ENCODE measurements at places on chromosomes 2 and 18.

DNA sequence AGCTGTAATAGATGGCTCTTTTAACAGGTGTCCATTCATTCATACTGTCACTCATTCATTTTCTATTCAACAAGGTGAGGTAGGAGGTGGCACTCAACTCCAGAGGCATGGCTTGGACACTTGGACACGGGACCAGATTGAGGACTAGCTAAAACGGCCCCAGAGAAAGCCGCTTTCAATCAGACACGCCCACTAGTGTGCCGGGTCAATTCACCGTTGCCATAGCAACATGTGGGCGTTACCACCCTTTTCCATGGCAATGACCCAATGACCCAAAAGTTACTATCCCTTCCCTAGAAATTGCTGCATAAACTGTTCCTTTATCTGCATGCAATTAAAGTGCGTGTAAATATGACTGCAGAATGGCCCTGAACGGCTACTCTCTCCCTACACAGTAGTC is 49.2 kb upstream of the LGALSL start:
- DNase-seq, result no peak

- peak; percentile 84 for DNase-seq
These were observed 15.6 kb upstream of the RIOK3 start for GRCh38 chr18:23437357-23438045.

DNA sequence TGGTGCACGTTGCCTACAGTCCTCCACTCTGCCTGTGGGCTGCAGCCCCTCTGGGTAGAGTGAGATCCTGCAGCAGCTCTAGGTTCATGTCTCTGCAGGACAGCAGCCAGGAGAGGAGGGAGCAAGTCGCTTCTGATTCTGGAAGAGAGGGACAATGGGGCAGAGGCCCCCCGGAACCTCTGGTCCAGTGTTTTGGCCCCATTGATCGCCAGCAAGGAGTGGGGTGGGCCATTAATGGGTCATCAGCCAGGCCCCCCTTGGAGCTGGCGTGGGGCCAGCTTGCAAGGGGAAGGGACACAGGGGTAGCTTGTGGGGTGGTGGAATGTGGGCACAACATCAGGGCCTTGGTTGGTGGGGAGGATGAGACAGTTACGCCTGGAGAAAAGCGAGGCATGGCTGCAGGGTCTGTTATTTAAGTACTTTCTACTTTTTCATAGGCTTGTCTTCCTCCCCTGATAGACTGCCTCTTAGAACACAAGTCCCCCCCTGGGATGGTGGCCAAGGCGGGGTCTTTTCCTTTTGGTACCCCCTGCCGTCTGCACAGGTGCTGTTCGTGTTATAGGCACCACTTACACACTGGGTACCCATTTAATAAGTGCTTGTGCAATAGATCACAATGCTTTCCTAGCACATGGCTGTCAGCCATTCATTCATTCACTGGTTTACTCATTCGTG is 44.6 kb downstream of the INHBB start:
- DNase-seq, result no peak

DNA sequence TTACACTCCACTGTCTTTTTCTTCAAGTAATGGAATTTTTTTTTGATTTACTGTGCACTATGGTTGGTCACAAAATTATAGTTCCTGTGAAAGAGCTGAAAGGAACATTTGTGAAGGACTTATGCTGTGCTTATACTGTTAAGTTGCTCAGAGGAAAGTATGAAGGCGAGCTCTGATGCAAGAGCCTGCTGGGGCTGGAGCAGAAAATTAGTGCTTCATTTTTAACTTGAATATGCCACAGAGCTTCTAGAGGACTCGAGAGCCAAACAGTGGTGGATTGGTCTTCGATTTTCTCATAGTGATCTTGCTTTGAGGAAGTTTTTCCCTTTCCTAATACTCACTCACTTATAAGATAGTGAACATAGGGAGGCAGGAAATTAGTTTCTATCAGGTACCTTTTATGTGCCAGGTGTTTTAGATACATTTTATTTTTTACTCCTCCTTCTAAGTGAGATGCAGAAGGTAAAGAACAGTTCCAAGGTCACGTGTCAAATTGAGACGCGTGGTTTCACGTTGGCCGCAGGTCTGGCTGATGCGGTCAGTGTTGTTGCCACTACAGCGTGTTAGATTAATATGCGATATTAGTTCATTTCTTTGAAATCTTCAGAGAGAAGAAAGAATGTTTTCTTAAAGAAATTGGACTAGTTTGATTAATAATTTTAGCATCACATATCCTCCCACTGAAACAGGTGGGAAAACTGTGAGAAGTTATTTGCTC is 20.2 kb downstream of the GATA6 start:
- no peak for DNase-seq

GRCh38 chr2:150020221-150020620 is 432.6 kb upstream of the MMADHC start:
- no peak for DNase-seq

Measured in activated naive CD4-positive, alpha-beta T cell treated with anti-CD3 and anti-CD28 coated beads for 36 hours (primary cell).